ENCODE measurements at places on chromosomes 5 and 9.

DNA sequence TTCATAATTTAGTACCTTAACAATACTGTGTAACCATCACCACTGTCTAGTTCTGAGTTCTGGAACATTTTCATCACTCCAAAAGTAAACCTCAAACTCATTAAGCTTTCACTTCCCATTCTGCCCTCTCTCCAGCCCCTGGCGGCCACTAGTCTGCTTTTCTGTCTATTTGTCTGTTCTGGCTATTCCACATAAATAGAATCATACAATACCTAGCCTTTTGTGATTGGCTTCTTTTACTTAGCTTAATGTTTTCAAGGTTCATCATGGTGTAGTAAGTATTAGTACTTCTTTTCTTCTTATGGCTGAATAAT is 138.7 kb downstream of the RAPGEF6 start:
- no peak for DNase-seq

GRCh38 chr5:65563777-65564176 is 681 bp downstream of the PPWD1 start:
- no peak for DNase-seq

- no peak for DNase-seq
These were observed 358.2 kb upstream of the DMAC1 start for GRCh38 chr9:8157683-8158324.

DNA sequence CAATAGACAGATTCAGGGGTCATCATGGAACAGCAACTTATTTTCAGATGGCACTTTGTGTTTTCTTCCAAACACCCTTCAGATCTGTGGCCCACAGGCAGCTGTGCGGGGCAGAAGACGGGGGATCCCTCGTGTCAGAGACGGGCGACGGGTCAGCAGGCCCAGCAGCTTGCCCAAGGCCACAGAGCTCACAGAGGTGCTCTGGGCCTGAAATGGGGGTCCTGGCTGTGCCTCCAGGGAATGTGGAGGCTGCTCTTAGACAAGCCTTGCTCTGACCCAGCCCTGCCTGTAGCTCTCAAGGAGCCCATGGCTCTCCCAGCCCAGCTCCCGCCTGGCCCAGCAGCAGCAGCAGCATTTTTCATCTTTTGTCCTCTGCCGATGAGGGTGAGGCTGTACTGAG is 40.9 kb upstream of the SARDH start:
- no peak for DNase-seq

DNA sequence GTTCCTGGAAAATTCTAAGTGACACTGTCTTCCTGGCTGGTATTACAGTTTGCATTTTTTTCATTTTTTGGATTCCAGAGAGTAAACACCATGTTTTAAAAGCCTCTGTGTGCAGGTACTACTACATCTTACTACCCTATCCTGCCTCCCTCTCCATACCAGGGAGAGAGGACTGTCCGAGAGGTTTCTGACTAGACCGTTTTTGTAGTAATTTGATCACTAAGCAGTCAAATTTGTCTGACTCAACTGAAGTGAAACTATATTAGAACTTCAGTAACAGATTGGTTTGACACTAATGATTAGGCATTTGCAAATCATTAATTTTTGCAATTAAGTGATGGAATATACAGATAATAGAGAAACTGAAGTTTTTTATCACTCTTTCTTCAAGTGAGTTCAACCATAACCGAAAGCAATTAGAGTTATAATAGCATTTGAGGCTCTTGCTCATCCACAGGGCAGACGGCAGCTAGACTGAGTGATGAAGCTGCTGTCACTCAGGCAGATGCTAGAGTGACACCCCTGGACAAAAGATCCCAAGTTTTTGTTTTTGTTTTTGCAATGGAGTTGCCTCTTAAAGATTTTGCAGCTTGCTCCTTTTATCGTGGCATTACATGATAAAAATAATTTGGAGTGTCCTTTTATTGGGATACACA is 44.3 kb downstream of the SMARCA2 start:
- no peak for DNase-seq

- DNase-seq: no peak
These were observed 647.8 kb upstream of the ACO1 start for GRCh38 chr9:31736581-31737179.

DNA sequence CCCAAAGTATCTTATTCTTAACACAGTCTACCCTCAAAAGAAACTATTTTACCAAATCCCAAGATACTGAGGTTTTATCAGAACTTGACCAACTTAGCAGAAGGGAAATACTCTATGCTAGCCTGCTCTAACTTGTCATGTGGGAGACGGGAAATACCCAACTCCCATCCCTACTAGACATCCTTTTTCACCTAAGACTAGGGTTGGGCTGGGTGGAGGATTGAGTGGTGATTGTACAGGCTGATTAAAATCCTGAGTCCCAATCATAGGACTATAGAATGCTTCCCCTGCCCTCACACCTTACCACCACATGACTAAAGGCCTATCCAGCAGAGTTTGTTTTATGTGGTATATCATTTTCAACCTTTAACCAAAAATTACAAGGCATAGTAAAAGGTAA is 786.5 kb downstream of the TAF11L14 start:
- no peak for DNase-seq

GRCh38 chr5:153969563-153969895 is 69.2 kb downstream of the FAM114A2 start:
- no peak for DNase-seq

DNA sequence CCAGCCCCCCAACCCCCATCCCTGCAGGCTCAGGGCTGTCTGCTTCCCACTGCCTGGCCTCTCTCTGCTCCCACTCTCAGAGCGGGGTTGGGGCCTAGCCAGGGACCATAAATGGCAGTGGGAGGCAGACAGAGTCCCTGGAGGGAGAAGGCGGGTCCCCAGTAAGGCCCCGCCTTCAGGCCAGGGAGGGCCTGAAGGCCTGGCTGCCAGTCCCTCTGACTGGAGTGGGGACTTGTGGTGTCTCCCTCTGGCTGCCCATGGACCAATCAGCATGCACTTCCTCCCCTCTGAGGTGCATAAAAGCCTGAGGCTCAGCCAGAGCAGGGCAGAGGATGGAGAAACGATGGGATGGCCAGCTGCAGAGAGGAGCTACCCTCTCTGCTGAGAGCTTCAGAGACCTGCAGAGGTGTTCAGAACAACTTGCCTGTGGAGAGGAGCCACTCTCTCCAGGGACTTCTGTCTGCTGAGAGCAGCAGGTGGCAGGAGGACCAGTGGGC is 2.7 kb upstream of the BTNL9 start:
- DNase-seq: no peak
